Astrocyte of the hippocampus (primary cell): ENCODE measurements at places on chromosomes 12 and 14.

GRCh38 chr12:105470601-105471000 is 140.1 kb downstream of the C12orf75 start:
- no peak for DNase-seq

DNA sequence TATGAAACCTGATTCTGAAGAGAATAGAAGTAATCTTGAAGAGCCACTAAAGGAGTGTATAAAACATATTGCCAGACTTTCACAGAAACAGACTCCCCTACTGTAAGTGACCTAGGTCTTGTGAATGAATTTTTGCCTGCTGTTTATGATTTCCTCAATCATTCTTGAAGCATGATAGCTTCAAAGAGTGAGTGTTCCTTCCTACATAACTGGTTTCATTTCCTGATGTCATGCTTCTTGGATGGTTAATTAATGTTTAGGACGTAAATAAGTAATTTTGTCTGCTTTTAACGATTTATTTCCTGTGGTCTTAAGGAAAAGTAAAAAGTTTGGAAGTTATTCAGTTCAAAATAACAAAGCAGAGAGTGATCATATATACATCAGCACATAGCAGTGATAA is 129.8 kb downstream of the PIK3C2G start:
- DNase-seq = no peak

DNA sequence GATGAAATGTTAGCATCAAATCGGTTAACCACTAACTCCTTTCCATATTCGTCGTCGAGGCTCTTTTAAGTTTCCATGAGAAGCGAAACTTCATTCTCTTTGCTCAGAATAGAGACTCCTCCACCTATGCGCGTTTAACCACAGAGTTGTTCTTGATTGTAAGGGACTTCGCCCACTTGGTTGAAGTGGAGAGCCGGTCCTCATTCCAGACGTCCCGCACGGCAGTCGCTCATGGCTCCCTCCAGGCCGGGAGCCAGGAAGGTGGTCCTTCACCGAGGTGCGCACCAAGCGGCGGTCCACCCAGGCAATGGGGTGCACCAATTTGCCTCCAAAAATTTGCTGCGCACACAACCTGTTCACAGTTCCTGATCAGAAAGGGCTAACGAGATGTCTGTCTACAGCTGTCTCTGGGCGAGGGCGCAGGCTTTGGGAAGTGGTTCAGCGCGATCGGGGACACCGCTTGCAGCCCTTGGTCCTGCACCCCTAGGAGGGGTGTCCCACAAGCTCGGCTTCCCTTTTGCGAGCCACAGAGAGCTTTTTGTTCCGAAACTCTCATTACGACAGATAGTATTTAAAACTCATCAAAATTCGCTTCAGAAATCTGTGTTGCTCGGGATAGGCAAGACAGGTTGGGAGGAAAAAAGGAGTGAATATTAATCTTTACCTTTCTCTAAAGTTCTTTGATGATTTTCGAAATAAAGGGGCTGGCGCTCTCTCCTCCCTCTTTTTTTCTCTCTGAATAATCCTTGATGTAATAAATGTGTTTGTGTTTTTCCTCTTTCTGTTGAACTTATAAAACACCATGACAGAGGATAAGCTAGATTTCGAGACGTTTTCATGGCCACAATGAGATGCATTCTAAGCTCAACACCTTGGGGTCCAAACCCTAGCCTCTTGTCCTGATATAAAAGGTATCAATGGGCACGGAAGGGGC is 6.4 kb upstream of the ALX1 start:
- DNase-seq = peak; percentile 5

DNA sequence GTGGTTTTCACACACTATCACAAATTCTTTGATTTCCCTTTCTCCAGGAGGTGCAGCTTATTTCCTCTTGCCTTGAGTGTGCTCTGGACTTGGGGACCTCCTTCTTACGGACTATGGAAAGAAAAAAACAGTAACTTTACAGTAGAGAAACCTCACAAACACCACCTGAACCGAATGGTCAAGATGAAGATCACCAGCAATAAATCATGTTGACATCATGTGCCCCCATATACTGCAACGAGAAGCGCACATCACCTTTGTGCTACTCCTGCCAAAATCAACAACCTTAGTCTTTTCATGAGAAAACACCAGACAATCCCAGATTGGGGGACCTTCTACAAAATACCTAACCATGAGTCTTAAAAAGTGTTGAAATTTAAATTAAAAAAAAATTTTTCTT is 13.3 kb upstream of the NYNRIN start:
- no peak for DNase-seq

DNA sequence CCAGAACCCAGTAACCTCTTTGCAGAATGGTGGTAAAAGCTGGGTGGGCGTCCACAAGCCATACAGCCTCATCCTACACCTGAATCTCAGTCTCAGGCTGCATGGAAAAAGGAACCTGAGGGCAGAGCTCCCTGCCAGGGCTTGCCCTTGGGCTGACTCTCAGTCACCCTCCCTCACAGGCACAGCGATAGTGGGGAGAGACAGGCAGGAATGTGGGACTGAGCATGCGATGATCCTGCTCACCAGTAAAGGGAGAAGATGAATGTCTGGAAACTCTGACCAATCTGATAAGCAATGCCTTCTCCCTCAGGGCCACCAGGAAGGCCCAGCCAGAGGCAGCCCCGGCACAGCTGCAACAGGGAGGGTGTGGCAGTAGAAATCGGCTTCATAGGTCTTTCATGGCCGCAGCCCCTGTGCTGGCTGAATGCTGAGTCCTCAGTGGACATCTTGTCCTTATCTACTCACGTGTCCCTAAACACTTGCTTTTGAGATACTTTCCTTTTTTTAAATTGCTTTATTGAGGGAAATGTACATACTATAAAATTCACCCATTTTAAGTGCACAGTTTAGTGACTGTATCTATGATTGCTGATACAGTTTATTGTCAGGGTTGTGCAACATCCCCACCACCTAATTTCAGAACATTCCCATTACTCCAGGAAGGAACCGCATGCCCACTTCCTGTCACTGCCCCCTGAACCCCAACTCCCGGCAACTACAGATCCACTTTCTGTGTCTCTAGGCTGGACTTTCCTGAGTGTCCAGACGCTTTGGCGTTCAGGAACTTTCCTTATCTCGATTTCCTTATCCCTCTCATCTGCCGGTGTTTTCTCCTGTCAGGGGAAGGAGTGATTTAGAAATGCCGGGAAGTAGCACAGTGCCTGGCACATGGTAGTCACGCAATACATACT is 258.1 kb downstream of the PCNX1 start:
- no peak for DNase-seq

DNA sequence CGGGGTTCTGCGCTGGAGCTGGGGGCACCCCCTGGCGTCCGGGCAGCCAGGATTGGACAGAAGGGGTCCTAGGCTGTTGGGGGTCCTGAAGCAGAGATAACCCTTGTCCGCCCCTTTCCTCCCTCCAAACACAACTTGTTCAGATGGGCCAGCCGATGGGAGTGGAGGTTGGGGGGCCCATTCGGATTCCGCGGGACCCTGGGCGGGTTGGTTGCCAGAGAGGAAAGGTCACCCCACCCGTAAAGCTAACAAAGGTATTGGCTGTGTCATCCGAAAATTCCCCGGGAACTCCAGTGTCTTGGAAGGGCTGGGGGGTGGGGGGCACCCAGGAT is 1.3 kb downstream of the FAM222A start:
- DNase-seq = no peak

DNA sequence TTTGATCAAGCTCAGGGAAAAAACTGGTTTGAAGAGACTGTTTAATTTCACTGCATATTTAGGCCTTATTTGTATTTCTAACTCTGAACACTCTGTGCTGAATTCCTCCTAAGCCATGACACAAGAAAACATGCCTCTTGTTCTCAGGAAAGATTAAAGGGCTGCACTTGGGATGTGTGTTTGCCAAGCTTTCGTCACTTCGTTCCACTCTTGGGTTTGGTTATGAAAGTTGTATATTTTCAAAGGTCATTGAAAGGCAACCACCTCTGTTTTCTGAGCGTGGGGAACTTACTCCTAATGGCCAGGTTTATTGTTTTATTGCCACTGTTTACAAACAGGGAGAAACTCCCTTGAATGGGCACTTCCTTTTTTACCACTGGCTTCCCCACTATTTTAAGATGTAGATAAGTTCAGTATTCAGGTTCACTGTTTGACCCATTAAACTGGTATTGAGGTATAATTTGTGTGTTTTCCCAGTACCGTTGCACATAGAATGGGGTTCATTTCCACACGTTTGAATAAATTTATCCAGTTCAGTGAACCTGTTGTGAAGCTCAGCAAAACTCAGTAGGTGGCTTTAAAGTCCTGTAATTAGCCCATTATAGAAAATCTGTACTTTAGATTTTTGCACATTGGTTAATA is 65.3 kb downstream of the NKX2-1 start:
- DNase-seq = no peak

DNA sequence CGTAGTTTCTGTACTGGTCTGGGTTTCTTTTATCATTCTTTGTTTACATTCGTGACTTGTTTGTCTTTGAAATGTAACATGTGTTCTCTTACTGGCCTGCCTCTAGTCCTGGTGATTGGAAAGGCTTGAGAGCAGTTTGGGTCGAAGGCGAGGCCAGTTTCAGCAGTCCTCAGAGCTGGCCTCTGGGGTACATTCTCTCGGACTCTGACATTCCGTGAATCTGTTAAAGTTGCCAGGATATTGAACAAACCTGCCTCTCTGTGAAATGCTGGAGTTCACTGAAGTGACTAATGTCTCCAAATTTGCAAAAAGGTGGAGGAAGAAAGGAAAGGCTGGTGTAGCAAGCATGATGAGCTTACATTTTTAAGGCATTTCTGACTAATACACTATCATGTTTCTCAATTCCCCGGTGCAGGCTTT is 1.5 kb downstream of the PLEKHA5 start:
- peak; percentile 61 for DNase-seq

DNA sequence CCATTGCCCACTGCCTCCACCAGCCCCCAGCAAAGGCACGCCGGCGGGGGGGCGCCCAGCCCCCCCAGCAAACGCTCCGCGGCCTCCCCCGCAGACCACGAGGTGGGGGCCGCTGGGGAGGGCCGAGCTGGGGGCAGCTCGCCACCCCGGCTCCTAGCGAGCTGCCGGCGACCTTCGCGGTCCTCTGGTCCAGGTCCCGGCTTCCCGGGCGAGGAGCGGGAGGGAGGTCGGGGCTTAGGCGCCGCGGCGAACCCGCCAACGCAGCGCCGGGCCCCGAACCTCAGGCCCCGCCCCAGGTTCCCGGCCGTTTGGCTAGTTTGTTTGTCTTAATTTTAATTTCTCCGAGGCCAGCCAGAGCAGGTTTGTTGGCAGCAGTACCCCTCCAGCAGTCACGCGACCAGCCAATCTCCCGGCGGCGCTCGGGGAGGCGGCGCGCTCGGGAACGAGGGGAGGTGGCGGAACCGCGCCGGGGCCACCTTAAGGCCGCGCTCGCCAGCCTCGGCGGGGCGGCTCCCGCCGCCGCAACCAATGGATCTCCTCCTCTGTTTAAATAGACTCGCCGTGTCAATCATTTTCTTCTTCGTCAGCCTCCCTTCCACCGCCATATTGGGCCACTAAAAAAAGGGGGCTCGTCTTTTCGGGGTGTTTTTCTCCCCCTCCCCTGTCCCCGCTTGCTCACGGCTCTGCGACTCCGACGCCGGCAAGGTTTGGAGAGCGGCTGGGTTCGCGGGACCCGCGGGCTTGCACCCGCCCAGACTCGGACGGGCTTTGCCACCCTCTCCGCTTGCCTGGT is at the start of gene CDKN1B:
Gene CDKN1B, plus strand, starts transcription at position 576 of the 793 bp plus-strand sequence. CDS start 472 bp downstream, outside the sequence.
- DNase-seq = peak; percentile 98

- peak; percentile 91 for DNase-seq
Measured at GRCh38 chr12:14394317-14395073, 29.0 kb downstream of the ATF7IP start.

DNA sequence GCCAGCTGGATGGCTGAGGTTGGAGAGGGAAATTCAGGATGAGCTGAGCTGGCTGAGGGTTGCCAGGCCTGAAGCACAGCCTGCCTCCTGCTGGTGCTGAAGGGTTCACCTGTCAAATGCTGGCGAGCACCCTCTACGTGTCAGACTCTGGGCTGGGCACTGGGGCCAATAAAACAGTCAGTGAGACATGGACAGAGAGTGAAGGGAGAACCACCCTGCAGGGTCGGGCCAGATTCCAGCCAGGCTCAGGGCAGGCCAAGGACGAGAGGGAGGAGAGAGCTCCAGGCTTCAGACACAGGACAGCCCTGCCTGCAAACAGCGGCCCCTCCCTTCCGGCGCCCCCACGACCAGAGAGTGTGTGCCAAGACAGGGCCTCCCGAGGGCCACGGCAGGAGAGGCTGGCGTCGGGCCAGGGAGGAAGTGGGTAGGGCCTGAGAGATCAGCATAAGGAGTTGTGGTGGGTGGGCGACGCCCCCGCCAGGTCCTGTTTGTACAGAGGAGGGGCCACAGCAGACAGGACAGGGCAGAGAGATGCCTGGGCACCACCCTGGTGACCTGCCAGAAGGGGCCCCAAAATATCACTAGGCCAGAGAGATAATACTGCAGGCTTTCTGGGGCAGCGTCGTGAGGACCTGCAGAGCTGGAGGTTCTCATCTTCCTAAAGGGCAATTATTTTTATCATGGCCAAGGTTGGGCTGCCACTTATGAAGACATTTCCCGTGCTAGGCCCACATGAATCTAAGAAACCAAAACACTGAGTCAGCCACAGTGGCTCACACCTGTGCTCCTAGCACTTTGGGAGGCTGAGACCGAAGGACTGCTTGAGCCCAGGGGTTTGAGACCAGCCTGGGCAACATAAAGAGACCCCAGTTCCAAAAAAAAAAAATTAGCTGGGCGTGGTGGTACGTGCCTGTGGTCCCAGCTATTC is 73.1 kb upstream of the GPR68 start:
- DNase-seq = peak; percentile 16

DNA sequence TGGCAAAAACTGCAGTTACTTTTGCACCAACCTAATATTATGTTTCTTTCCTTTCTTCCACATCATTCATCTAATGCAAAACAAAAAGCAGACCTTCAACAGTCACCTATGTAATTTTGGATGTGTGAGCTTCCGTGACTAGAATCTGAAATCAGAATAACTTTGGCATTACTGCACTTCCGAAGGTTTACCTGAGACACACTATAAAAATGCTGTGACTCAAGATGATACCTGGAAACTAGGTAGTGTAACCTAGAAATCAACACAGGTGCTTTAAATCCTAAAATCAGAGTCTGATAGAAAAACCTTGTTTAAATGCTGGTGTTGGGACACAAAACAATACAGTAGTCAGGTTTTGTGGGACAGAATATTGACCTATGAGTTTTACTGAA is 2.2 kb downstream of the BTBD7 start:
- DNase-seq = no peak

DNA sequence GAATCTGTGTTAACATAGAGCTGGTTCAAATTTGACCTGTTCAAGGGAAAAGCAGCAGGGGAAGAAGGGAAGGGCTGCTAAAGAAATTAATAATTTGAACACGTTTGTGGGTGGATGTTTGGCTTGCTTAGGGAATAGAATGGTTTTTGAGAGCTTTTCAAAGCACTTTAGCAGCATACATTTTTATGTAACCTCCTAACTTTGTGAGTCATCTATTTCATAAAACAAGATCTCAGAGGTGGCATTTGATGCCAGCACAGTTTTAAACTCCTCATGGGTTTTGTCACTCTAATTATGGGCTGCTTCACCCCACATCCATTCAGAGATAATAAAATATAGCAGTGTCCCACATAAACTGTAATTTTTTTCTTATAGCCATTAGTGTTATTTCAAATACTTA is 143.8 kb downstream of the ACSS3 start:
- DNase-seq = no peak

- DNase-seq = peak; percentile 4
Measured at GRCh38 chr12:41108032-41108431, 80.1 kb upstream of the PDZRN4 start.
